ENCODE measurements at places on chromosomes 2 and 18. TPM values are rescaled to one million over a fixed set of nuclear protein-coding genes. Genes with fewer than 3 reads are reported as not detected.
A peak's percentile ranks its signal among the peaks of the same experiment; 100 is the strongest.

Gene LAMA1
- polyA plus RNA-seq: 5.9 TPM

GRCh38 chr18:50644807-50645206 is 84.9 kb downstream of the MAPK4 start:
- DNase-seq: no peak

Gene SNORC
- 2.3 TPM for polyA plus RNA-seq

GRCh38 chr2:163347982-163348856 is 387.6 kb downstream of the FIGN start:
- DNase-seq: peak; percentile 72

DNA sequence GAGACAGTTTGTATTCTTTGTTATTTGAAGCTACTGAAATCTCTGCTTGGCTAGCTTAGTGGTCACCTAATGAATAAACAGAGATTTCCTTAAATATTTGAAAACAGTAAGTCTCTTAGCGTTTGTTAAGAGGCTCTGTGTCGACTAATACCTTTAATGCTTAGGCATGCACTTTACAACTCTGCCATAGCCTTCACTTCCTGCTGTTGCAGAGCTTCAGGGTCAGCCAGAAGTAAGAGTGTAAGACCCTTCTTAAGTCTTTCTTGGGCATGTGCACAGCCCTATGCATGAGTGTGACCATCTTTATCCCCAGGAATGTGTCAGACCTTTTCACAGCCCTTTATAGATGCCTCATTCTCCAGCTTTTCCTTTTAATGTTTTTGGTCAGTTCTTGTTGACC is 195.3 kb upstream of the ALPP start:
- no peak for DNase-seq

DNA sequence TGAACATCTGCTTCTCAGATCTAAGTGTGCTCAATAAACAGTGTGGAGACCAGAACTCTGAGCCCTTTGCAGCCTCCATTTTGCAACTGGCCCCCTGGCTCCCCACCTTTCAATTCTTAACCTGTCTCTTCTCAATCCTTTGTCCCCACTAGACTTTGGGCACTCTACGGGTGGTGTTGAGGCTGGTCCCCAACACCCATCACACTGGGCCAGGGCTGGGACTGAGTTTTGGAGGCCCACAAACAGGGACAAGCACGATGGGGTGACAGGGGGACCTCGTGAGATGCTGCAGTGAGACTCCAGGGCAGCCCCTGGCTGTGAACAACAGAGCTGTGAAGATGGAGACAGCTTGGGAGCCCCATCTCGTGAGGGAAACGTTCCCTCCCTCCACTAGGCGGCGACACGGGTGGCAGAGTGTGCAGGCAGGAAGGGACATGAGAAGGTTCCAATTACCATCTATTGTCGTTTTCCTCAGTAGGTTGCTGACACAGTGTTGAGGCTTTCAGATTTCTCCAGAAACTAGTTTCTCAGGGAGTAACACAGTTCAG is 1.2 kb downstream of the ANKMY1 start:
- no peak for DNase-seq

- DNase-seq: no peak
Measured at GRCh38 chr18:74869904-74870863, 272.5 kb downstream of the ZNF407 start.

Gene LYPD6
- polyA plus RNA-seq: 20.5 TPM

Gene PNO1
- polyA plus RNA-seq: 16.5 TPM

GRCh38 chr18:22639561-22639960 is 221.8 kb upstream of the CTAGE1 start:
- peak; percentile 19 for DNase-seq

GRCh38 chr18:41266204-41266603 is 688.8 kb upstream of the PIK3C3 start:
- DNase-seq: no peak

DNA sequence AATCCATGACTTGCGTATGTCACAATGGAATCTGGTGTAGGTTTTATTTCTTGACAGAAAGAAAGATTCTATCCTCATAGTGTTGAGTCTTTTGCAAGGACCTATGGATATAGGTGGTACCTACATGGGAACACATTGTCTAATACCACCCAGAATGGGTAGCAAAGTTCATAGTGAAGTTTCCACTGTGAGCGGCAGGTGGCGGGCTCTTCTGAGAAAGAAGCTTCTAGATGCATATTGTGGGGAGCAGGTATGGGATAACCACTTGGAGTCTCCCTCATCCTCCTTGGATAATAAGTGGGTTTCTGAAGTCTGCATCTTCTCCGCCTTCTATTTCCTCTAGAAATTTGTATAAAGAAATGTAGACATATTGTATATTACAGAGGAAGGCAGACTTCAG is 44.9 kb downstream of the LINC00305 start:
- DNase-seq: no peak

- DNase-seq: no peak
Measured at GRCh38 chr2:44778671-44779476, 162.6 kb upstream of the SIX3 start.

DNA sequence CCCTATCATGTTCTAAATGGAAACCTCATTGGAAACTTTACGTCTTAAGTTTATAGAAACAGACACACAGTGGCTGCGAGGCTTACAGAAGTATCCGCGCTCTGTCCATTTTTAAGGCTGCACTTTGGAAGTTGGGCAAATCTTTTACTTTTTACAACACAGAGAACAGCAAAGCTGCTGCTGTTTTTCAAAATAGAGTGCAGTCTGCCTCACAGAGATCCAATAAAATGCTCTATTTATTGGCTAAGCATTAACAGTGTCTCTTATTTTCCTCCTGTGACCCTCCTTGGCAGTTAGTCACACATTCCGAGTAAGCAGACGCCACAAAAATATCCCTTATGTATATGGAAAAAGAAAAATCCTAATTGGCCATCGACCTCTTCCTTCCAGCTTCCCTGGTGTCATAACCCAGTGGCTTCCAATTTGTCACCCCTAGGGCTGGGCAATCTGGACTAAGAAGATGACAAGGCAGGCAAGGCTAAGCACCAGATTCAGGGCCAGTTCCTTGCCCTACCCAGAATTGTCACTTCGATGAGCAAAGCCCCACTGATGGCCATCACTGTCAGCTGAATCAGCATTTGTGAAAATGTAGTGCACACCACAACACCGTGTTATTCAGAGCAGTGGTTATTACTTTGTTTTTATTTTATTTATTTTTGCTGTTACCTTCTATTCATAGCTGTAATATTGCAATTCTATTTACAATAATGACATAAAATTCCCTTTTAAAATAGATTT is 47.7 kb upstream of the MEIS1 start:
- no peak for DNase-seq

Gene TCF23
- polyA plus RNA-seq: 0.15 TPM

Gene CDK15
- polyA plus RNA-seq: 0.30 TPM

GRCh38 chr2:20132990-20133535 is 81.6 kb upstream of the LAPTM4A start:
- no peak for DNase-seq

Gene CRYBA2
- not detected for polyA plus RNA-seq

- no peak for DNase-seq
Measured at GRCh38 chr2:60453301-60453700, 100.2 kb downstream of the BCL11A start.

Gene UGT1A9
- polyA plus RNA-seq: not detected

GRCh38 chr2:62698653-62699052 is 6.9 kb upstream of the EHBP1 start:
- DNase-seq: no peak

Gene TP53I3
- polyA plus RNA-seq: 78.6 TPM

Gene SFTPB
- polyA plus RNA-seq: 580 TPM

Gene PLEK
- 9.5 TPM for polyA plus RNA-seq

Gene ESPNL
- polyA plus RNA-seq: 2.8 TPM

- no peak for DNase-seq
Measured at GRCh38 chr2:237121321-237121720, 35.6 kb downstream of the COPS8 start.

Gene GALNT13
- 3.5 TPM for polyA plus RNA-seq

- DNase-seq: no peak
Measured at GRCh38 chr2:119659601-119660342, 19.2 kb upstream of the TMEM177 start.

DNA sequence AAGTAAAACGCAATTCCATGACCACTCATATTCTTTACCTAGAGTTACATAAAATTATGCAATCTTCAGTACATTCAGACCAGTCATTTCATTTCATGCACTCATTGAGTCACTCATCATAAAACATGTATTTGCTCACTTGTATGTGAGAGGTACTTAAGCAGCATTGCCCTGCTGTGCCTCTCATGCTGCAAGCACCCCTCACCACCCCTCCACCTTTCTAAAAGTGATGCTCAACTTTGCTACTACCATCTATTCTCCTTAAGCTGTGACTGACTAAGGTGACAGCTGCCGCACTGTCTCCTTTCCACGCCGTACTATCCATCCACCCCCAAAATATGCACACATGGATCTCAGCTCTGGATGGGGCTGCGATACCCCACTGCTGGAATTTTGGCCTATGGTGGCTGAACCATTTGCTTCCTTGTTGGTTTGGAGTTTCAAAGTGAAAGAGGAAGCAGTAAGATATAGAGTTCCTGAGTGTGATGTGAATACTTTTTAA is 7.2 kb downstream of the ARHGAP25 start:
- DNase-seq: no peak

Gene STPG4
- polyA plus RNA-seq: 0.73 TPM

Gene SPC25
- 10.7 TPM for polyA plus RNA-seq

DNA sequence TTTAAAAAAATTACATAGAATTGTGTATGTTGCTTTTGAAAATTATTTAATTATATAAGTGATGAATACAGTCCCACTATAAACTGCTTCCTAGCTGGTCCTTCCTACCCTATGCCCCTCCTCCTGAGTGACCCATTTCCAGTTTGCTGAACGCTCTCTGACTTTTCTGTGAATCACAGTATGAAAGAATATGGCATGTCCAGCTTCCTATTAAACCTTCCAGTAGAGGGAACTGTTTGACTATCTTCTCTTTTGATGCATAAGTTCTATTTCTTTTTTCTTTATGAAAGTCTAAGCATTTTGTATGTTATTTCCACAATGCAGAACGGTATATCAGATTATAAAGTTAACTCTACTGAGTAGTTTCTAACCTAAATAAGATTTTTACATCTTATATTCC is 41.3 kb downstream of the PSMG2 start:
- DNase-seq: peak; percentile 22
